Kidney (tissue), 22 donors: ENCODE measurements at places on chromosomes 6 and 20. TPM values are rescaled to one million over a fixed set of nuclear protein-coding genes. Genes with fewer than 3 reads are reported as not detected.

The NRM gene
- 14.2 TPM for total RNA-seq

The C6orf141 gene
- 2.2 TPM for total RNA-seq

The PAX1 gene
- not detected for total RNA-seq

The AVP gene
- total RNA-seq, result not detected

DNA sequence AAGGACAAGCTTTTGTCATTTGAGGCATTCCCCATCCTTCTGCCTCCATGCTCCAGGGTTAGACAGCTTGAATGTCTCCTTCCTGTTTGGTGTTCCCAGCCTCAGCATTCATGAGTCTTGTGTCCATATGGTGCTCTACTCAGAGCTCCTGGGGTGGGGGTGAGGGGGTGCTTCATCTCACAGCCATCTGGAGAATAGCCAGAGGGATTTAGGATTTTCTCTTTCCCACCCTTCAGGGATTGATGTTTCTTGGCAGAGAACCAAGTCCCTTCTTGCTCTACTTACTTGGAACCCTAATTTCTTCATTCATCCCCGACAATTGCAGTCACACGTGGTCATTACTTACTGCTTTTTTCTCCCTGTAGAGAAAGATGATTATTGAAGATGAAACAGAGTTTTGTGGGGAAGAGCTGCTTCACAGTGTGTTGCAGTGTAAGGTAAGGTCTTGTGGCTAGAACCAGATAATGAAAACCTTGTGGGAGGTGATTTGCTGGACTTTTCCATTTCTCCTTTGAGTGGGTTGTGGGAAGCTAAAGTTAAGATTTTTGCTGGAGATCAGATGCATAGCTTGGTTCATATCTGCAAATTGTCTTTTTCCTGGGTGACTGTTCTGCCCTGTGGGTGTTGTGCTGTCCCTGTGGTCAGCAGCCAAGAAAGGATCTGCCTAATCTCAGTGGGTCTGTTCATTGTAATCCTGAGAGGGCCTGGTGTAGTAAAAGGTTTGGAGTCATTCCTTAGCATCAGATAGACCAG, 18.6 kb downstream of the CMTR1 start:
- DNase-seq, result no peak

DNA sequence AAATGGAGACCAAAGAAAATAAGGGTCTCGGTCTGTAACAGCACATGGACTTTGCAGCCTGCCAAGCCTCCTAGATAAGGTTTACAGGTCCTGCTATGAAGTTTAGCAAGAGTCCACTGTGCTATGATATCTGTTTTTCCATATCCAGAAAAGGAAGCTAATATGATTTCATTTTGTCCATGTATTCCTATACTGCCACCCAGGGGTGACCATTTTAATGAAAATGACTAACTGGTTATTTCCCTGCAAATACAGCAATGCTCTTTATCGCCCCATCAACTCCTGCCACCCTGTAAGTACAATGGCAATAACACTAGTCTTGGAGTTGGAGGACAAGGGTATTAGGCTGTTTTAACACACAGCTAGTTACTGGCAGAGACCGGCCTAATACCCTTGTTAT, 115.2 kb upstream of the GLP1R start:
- peak; percentile 8 for DNase-seq

DNA sequence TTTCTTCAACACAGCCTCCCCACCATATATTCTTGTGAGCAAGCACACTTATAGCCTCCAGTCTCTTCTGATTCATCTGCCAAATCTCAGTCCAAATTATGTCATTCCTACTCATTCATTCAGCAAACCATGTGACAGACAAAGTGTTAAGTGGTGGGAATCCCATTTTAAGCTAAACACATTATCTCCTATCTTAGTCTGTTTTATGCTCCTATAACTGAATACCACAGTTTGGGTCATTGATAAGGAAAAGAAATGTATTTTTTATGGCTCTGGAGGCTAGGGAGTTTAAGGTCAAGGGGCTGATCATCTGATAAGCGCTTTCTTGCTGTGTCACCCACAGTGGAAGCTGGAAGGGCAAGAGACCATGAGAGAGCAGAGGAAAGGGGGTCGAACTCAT, 23.9 kb upstream of the SMIM13 start:
- DNase-seq, result no peak

GRCh38 chr20:3677733-3678132, 4.1 kb downstream of the ADAM33 start:
- DNase-seq, result peak; percentile 39

DNA sequence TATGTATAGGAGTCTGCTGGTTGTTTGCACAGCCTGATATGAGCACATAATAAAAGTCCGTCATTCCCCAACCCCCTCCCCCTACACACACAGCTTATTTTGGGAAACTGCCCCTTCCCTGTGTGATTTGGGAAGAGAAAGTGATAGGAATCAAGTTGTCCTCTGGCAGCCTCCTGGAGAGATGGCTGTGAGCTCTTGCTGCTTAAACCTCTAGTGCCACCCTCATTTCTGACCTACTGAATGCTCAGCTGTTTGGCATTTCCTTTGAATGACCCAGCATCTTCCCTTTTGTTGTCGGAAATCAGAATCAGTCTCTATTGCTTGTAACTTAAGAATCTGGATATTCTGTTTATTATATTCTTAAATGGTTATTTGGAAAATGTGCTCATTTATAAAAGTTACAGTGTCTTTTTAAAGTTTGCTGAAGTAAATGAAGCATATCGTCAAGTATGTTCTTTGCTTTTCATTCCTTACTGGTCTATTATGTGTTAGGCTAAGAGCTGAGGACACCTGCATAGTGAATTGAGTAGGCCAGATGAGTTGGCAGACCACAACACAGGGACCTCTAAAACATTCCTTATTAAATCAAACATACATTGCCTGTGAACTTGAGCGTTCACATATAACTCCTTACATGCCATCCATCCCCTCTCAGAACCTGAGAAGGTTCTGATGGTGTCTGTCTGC, 5.5 kb downstream of the RWDD2A start:
- DNase-seq, result no peak

DNA sequence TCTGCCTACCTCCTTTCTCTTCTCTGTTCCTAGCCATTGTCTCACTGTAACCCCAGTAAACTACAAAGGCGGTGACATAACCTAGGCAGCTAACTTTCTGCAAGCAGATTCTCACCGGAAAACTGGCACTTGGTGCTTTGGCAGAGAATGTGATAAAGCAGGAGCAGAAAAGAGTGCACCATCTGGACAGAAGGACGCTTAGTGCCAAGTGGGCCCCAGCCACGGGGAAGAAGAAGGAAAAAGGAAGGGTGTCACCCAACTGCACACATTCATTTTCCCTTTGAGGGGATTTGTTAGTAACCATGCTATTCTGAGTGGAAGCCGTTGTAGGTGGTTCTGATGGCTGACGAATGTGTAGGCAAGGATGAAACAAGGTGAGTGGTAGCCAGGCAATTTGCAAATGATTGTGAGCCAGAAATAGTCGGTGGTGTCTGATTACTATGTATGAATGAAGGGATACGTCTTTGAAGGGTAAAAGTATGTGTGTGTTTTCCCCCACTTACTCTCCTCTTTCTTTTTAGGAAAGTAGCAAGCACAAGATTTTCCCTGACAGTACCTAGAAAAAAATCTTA, 148.3 kb upstream of the STXBP5 start:
- DNase-seq, result no peak

GRCh38 chr6:35706468-35706867, 17.8 kb upstream of the FKBP5 start:
- DNase-seq, result no peak

DNA sequence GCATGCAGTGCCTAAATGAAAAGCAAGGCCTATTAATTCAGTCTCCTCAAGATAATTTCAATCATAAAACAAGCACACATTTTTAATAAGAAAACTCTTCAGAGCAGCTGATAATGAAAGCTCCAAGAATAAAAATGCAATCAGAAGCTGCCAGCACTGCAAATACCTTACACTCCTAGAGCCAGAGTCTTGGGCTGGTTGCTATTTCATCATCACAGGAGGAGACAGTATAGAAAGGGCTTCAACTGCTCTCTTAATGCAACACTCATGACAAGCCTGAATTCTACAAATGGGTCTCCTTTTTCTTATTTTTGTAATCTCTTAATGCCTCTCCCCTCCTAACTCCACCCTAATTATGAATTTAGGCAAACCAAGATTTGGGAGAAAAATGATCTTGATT, 11.2 kb upstream of the MC3R start:
- no peak for DNase-seq

GRCh38 chr6:69594405-69594804, 202.4 kb downstream of the LMBRD1 start:
- DNase-seq, result no peak

DNA sequence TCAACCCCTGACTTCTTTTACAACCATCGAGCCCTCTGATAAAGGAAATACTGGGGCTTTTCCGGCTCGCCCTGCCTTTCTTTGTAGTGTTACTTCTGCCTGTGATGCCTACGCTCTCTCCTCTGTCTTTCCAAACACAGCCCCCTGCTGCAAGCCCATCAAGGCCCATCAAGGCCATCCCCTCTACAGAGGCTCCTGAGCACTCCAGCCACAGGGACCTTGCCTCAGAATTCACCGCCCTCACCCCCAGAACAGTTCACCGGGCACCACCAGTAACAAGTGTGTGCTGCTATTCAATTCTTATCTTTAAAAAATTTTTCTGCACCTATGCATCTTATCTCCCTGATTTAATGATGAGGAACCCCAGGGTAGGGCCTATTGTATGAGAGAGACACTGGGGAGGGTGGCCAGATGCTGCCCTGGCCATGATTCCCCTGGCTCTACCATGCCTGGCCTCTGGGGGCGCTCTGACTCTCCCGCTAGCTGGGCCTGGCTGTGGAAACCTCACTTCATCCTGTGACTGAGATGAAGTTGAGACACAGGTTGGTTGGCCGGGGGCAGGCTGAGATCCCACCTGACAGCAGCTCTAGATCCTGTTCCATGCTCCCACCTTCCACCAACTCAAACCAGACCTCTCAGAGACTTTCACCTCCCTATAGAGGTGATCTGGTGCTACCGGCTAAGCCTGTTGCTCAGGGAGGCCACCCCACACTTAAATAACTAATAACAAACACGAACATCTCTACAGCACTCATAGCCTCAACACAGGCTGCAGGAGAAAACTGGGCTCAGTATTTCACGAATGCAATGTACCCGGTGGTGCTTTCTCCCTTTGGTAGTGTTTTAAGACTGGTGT, 19.2 kb upstream of the GLP1R start:
- no peak for DNase-seq

DNA sequence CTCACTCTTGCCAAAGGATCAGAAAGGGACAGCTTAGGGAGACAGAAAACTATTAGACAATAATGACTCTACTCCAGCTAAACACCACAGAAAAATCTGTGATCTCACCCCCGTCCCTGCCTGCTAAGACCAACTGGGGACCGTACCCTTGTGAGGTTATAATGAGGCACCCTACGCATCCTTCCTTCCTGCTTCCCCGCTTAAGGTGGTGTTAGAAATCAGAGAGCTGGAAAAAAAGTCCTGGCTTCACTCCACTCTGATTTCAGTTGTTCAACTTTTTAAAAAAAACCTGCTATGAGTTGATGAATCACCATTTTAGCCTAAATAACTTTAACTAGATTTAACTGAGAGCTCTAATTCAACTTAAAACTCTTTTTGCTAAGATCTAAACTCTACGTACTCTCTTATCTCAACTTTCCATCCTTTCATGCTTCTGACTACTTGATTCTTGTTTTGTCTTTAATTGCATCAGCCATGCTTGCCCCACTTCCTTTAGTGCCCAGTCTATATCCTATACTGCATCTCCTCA, 35.8 kb upstream of the TMEM14A start:
- DNase-seq, result no peak

DNA sequence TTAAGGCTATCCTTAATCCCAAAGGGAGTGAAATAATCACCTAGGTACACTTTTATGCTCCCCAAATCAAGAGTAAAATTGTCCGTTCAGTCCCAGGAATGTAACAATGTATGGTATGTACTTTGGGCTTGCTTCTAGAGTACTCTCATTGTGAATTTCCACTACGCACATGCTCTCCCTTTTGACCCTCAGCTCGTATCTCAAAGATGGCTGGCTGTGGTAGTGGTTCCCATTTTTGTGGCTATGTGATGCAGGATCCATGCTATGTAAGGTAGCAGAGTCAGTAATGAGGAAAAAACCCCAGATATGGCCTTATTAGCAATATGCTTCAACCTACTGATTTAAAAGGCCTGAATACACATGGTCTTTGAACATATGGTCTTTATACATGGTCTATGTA, 133.7 kb downstream of the DST start:
- no peak for DNase-seq

DNA sequence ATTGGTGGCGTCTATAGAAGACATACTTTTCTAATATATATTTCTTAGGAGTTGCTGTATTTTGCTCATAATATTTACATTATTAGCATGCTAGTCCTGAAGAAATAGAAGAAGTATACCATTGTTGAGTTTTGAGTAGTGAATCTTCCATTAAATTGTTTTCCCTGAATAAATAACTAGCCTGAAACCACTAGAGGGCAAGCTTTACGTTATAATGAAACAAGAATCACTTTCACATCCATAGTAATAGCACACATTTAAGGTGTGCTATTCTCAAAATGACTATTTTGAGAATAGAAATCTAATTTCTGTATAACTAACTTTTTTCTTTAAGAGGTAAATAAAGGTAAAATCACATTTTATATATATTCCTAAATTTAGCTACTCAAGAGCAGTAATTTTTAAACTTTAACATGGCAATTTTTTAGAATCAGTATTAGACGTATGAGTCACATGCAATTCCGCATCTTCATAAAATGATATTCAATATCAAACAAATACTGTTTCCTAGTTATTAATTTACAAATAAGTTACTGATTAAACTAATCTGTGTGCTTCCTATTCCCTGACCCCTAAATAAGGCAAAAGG, 213.2 kb upstream of the MANEA start:
- DNase-seq, result no peak

- DNase-seq, result no peak
These were observed 11.1 kb upstream of the LCA5 start for GRCh38 chr6:79548304-79548703.

- no peak for DNase-seq
These were observed 406 bp upstream of the TRIM26 start for GRCh38 chr6:30213667-30213956.
